ENCODE measurements at places on chromosomes 1 and 21.

DNA sequence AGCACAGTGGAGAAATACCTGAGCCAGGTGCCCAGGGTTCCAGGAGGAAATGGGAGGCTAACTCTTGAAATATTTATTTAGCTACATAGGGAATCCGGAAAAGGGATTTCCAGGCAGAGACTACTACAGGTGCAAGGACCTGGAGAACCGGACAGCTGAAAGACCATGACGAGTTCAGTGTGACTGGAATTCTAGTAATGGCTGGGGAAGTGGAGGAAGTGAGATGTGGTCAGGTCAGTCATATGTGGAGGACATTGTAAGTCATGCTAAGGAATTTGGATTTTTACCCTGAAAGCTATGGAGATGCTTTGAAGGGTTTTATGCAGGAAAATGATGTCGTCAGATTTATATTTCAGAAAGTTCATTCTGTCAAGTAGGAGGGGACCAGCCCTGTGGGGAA is 1.8 kb downstream of the CAP1 start:
- no peak for DNase-seq

GRCh38 chr1:25572708-25573590 is 29.5 kb downstream of the LDLRAP1 start:
- DNase-seq: no peak

DNA sequence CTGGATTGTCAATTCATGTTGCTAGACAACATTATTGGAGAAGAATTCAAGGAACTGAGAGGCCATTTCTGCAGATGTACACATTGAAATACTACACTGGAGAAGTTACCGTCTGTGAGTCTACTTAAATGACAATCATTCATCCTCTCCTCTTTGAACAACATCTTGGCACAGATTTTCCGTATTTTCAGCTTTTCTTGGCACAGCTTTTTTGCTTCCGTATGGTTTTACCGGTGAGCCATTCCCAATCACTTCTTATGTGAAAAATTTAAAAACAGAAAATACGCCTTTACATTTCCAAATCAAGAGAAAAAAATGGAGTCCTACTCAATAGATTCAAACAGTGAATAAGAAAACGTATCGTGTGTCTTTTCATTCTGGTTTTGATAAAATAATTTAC is 1493.7 kb downstream of the AMY1C start:
- no peak for DNase-seq

DNA sequence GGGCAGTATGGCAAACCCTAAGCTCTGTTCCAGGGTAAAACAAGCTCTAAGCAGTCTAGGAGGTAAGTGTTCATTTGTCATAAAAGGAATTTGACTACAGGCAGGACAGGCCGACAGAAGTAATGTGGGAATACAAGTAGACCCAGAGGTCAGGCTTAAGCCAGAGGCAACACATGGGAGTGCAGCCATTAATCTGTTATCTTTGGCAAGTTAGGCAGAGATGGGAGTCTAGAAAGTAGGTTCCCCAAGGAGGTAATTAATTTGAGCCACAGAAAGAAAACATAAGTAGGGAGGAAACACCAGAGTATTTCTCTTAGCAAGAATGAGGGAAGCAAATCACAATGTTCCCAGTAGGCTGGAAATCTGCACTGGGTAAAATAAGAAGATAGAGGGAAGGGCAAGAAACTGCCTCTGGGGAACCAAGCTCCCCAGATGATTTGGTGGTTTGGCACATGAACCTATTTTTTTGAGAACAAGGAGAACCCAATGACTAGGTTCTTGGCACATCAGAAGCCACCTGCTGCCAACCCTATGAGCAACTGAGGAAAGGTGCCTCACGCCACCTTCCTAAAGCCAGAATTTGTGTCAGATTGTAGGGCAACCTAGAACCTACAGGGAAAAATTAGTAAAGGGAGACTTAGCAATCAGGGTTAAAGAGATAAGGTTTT is 636.4 kb upstream of the PLXNA2 start:
- DNase-seq: no peak

DNA sequence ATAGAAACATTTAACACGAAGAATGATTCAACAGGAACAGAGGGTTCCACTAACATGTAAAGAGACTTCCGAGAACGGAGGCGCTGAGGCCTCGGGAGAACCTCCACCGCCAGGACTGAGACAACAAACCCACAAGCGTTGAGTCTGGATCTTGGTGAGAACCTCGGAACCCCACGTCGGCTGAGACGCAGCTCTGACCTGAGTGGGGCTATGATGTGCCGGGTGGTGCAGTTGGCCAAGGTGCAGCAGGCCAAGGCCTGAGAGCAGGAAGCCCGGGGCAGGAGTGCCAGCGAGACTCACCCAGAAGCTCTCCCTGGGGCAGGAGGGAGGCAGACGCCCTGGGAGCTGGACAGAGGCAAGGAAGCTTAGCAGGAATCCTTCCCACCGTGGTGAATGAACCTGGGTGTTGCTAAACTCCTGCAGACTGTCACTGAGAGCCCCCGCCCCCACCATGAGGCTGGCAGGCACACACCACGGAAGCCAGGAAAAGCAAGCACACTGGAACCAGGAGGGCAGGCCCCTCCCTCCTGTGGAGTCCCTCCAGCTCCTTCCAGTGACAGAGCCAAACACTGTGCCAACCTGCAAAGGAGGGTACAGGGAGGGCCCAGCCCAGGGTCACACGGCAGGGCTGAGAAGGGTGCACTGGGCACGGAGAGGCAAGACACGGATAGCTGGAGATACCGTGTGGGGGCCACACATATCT is 34.8 kb downstream of the WDR4 start:
- DNase-seq: no peak

GRCh38 chr1:162568802-162569201 is 7.3 kb downstream of the UAP1 start:
- no peak for DNase-seq

GRCh38 chr1:4794020-4794780 is 139.8 kb downstream of the AJAP1 start:
- no peak for DNase-seq

- no peak for DNase-seq
Measured at GRCh38 chr21:36845790-36846189, 120.7 kb downstream of the HLCS start.

- no peak for DNase-seq
Measured at GRCh38 chr1:151508833-151509232, 2.4 kb upstream of the CGN start.

DNA sequence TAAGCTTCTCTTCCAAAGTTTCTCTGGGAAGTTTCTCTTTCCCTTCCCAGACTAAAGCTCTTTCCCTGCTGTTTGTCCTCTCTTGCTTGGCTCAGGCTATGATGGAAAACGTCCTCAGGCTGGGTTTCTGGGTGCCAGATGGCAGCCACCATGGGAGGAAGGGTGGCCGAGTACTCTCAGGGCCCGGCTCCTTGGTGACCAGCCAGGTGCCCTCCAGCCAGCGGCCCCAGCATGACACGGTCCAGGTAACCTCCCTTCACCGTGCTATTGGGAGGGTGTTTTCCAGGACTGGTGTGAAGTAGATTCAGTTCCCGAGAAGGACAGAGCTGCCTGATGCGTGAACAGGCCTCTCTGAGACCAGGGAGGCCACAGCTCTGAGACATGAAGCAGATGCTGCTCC is 60.3 kb downstream of the KIF26B start:
- no peak for DNase-seq

GRCh38 chr1:238681451-238681850 is 704.9 kb upstream of the CHRM3 start:
- no peak for DNase-seq

DNA sequence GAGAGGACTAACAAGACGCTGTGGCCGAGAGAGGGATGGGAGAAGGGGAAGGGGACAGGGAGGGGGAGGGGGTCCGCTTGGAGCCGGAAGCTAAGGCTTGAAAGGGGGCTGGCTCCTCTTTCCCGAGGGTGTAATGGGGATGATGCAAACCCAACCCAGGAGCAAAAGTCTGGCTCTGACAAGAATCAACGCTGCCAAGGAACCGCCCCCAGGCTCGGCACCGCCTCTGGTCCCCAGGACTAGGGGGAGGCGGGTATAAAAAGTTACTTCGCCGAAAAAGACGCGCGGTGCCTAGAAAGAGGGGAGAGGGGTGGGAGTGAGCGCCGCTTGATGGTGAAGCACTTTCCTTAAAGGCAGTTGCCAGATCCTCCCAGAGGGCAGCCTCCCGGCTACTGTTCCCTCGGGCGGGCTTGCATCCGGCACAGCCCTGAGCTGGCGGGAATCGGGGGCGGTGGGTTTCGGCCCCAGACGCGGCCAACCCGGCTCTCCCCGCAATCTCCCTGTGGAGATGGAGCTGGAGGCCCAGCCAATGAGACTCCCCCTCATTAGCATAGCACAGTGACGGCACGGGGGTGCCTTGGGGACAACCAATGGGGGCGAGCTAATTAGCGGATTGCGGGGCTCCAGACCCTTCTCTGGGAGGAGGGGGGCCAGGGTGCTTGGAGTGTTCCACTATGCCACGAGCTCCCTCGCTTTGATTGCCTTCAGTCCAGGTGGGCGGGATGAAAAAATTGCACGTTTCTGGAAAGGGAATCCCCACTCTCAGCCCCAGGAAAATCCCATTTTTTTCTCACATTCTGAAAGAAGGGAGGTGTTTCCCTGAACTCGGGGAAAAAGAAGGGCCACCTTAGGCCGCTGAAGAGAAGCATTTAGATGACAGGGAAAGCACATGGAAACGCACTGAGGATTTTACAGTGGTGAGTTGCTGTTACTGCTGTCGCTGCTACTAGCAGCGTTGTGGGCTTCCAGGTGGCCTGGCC is at the start of gene KCNT2:
TSS of gene KCNT2 (minus strand) at position 51 of the 980 bp plus-strand sequence. CDS start 131 bp downstream, outside the sequence.
- DNase-seq: peak; percentile 65

DNA sequence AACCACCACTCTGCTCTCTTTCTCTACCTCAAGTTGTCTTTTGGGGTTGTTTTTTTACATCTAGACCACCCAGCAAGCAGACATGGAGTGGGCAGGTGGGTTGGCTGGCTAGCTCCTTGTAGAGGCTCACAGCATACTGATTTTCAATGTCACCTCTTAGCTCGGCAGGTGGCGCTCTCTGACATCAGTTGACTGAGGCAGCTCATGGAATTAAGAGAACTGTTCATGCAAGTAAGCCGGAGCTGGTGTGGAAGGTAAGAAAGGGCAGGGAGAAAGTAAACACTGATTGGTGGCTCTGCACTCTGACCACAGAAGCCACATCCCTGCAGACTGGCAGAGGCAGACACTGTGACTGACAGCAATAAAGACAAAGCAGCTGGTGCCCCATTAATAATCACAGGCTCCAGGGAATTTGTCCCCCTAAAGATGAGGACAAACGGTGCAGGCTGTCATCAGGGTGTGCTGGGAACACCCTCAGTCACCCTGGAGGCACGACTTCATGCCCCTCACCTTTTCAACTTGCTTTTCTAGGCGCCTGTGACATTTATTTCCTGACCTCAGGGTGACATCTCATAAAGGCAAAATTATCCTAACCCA is 226.8 kb downstream of the LMX1A start:
- DNase-seq: no peak

GRCh38 chr1:5765483-5765882 is 226.7 kb downstream of the NPHP4 start:
- DNase-seq: no peak

GRCh38 chr21:17472182-17472581 is 40.7 kb upstream of the CXADR start:
- DNase-seq: no peak

GRCh38 chr1:66012106-66012784 is 219.6 kb downstream of the PDE4B start:
- no peak for DNase-seq

DNA sequence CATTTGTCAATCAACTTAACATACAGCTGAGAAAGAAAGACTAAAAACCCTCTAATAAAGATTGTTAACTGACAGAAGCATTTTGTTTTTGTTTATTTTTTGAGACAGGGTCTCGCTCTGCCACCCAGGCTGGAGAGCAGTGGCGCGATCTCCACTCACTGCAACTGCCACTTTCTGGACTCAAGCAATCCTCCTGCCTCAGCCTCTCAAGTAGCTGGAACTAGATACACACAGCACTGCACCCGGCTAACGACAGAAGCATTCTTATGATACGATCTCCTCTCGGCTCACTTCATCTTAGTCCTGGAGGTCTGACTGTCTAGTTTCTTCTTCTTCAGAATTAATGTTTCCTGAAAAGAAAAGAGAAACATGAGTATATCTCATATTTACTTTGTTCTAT is 23.5 kb downstream of the RSPH1 start:
- no peak for DNase-seq

GRCh38 chr1:106952776-106953175 is 103.7 kb upstream of the PRMT6 start:
- no peak for DNase-seq
